ENCODE measurements at places on chromosomes 6 and 20.

DNA sequence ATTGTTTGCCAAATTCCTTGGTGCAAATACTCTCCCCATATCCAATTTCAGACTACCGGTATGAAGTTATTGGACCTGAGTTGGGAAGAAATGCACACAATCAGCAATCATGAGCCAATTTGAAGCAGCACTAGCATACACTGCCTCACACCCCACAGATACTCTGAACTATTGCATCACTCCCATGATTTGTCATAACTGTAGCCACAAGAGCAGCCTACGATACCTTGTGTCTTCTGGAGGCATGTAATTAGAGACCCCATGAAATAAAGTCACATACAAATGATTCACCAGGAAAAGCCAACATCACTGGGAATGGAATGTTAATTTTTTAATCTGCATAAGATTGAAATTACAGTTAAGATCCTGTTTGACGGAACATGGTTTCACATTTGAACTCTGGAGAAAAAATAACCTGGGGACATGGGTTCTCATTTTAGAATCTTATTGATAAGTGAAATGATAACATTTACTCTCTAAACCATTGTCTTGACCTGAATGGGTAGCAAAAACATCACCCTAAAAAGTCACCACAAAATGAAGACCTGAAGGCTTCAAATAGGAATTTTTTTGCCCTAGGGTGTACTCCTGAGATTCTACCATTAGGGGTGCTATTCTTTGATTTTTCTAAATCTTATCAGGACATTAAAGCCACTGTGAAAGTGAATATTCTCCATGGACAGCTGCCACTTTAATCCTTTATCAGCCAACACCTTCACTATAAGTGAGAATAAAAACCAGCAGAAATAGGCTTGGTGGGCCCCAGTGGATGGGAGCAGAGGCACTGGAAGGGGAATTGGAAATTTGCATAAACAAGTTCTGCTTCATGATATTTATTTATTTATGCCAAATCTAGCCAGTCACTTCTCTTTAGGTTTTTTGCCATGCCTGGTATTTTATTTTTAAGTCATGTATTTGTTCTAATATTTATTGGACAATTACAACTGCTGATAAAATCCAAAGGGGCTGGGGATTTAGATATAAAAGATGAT lies 34.5 kb upstream of the HBS1L start:
- DNase-seq, result peak; percentile 41

DNA sequence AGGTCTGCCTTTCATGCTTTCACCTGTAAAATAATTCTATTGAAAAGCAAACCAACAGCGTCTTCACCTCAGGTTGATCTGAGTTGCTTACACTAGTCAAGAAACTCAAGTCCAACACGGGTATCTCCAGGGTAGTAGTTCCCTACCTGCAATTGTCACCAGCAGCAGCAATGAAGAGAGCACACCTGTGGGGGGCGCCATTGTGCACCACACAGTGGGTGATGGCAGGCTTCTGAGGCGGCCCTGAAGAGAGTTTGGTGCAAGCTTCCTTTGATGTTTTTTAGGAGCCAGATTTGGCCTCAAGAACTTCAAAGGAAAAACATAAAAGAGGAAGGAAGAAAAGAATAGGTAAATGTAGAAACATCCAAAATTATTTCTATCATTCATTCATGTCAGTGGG lies 45.1 kb downstream of the KIAA0319 start:
- DNase-seq, result no peak

DNA sequence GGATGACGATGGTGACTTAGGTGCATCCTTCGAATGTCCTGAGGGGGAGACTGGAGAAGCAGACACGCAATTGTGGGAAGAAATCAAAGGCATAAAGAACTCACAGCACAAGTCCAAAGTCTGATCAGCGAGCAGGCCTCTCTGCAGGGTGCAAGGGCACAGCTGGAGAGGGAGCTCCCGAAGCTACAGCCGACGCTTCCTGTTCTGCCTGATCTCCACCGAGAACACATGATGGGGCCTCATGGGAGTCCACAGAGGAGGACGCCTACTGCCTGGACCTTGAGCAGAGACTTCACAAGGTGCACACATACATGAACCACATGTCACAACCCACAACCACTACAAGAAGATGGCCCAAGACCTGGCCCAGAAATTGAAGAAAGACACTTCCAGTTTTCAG lies 51.4 kb downstream of the RIN2 start:
- peak; percentile 25 for DNase-seq

DNA sequence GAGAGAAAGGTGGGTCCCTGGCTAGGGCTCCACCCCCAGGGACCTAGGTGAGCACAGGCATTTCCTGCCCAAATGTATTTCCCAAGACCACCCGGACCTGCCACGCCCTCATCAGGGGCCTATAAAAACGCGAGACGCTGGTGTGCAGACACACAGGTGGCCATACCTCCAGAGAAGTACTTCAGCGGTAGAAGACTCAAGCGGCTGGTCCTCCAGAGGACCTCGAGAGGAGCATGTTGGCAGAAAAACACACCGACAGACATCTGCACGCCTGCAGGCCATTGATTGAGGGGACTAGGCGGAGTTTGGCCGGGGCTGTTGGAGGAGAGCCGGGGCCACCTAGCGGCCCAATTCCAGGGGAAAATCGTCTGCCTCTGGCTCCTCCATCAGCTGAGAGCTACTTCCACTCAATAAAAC lies 695.8 kb upstream of the MMS22L start:
- no peak for DNase-seq

GRCh38 chr20:61759286-61760065 lies 306.2 kb downstream of the TAF4 start:
- DNase-seq, result no peak

GRCh38 chr6:76701610-76702009 lies 629.1 kb upstream of the IMPG1 start:
- peak; percentile 3 for DNase-seq

DNA sequence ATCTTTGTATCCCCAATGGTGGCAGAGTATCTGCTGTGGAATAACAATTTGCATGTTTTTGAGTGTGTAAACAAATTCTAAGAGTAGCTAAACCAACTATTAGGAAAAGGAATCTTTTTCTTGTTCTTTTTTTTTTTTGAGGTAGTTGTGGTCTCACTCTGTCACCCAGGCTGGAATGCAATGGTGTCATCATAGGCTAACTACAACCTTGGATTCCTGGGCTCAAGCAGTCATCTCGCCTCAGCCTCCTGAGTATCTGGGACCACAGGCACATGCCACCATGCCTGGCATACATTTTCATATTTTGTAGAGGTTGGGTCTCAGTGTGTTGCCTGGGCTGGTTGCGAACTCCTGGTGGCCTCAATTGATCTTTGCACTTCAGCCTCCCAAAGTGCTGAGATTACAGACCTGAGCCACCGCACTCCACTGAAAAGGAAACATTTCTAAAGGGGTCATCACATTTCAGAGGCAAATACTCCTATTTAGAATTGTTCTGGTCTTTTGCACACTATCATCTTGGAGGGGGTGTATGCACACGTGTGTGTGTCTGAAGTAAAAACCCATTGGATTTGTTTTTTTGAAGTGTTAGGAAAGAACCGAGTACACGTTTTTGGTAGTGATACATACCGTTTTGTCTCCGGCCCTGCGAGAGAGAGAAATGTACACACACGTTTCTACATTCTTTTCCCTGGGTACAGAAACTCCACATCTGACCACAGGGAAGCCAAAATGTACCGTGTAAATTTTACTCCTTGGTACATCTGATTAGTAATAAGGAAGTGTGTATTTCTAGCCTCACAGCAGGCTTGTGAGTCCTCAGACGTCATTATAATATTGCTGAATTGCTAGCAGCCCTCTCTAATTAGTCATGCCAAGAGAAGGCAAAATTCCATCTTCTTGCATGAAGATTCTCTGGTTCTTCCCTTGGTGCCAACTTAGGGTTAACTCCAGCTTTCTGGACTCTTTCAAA lies 183.6 kb downstream of the JARID2 start:
- peak; percentile 87 for DNase-seq

GRCh38 chr6:162053084-162053483 lies 674.5 kb downstream of the PRKN start:
- DNase-seq, result no peak

- no peak for DNase-seq
Measured at GRCh38 chr20:2812189-2812588, 2.6 kb upstream of the C20orf141 start.

DNA sequence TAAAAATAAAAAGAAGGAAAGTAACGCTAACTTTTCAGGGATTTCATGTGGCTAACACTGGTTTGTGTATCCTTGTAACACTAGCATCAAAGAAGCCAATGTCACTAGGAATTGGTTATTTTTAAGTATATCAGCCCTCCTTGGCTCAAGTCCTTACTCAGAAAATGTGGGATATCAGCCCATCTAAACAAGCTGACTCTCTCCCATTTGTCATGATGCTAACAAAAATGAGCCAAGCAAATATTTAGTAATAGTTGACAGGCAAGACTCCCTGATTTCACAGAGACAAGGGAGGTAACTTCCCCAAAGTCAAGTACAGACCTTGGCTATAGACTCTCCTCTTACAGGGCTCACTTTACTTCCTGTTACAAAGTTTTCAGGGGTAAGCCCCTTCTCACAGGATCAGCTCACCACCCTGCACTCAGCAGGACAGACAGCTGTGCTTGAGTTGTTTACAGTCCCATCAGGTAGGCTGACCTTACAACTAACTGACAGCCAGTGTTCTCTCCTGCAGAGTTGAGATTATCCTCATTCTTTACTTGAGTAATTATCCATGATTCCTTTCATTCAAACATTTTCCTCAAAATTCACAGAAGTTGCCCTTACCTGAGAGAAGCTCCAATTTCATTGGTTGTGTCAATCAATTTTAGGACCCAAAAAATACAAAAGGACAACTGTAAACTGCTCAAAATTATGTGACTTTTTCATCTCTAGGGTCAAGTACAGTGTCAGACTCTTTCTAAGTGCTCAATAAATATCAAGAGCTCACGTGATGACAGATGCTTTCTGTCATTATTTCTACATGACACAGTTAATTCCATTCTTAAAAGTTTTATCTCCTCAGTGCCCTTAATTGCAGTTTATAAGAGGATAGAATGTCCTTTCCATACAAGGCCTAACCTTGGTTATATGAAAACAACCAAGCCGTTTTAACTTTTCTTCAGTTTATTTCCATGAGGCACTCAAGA lies 38.1 kb upstream of the BMP5 start:
- no peak for DNase-seq

DNA sequence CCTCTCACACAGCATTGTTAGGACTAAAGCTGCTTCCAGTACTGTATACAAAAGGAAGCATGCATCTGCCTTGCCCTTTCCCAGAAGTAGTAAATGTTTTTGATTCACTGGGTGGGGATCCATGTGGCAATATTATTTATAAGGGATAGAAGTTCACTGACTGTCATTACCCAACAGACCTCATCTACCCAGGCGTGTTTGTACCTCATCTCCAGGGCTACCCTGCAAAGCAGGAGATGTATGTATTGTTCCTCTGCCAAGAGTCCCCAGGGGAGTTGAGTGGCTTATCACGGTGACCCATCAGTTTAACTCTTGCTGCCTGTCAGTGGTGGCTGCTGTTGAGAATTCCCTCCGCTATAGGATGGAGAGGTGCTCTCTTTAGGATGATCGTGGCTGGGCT lies 42.5 kb downstream of the SLC24A3 start:
- DNase-seq, result no peak

- DNase-seq, result no peak
Measured at GRCh38 chr6:127969701-127970100, 68.8 kb upstream of the THEMIS start.

- no peak for DNase-seq
Measured at GRCh38 chr6:46772762-46773161, 20.4 kb upstream of the MEP1A start.

- no peak for DNase-seq
Measured at GRCh38 chr20:13420625-13421024, 199.6 kb downstream of the ISM1 start.

DNA sequence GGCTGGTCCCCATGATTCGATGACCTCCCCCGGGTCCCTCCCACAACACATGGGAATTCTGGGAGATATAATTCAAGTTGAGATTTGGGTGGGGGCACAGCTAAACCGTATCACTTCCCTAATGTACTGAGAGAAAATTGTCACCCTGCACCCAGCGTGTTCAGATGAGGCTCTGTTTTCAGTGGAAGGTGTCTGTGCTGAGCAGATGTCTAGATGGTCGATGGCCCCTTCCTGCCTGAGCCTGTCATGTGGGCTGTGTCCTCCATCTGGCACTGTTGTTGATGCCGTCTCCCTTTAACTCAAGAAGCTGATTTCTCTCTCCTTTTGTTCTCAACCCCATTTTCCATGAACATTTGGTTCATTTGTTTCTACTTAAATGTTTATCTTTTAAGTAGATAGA lies 37.0 kb downstream of the TMEM181 start:
- no peak for DNase-seq

DNA sequence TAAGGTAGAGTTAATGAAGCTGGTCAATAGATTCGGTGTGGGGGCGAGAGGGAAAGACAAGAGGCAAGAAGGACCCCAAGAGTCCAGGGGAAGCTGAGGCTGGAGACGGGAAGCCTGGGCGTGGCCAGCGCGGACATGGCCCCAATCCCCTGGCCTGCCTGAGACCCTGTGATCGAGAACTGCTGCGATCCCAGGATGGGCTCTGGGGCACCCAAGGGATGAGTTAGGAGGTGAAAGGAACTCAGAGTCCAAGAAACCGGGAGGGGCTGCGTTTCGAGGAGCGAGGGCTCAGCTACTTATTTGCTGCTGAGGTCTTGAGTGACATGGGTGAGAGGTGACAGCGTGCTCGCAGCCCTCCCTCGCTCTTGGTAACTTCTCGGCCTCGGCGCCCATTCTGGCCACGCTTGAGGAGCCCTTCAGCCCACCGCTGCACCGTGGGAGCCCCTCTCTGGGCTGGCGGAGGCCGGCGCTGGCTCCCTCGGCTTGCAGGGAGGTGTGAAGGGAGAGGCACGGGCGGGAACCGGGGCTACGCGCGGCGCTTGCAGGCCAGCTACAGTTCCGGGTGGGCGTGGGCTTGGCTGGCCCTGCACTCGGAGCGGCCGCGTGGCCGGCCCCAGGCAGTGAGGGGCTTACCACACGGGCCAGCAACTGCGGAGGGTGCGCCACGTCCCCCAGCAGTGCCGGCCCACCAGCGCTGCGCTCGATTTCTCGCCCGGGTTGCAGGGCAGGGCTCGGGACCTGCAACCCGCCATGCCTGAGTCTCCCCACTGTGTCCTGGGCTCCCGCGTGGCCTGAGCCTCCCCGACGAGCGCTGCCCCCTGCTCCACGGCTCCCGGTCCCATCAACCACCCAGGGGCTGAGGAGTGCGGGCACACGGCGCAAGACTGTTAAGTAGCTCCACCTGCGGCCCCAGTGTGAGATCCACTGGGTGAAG lies 58.2 kb downstream of the IRF4 start:
- no peak for DNase-seq

DNA sequence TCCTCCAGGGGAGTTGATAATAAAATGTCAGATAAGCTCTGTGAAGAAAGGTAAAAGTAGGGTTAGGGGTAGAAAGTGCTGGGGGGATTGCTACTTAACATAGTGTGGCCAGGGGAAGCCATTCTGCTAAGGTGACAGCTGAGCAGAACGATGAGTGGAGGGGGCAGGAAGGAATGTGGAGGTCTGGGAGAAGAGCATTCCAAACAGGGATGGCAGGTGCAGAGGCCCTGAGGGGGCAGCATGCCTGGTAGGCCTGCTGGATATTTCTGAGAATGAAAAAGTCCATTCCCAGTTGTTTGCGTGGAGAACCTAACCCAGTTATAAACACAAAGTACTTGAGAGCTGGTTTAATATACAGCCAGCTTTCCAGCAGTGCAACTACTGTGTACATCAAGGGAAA lies 9.3 kb downstream of the GFRA4 start:
- DNase-seq, result no peak

GRCh38 chr20:2088891-2089290 lies 12.7 kb upstream of the STK35 start:
- no peak for DNase-seq
